SW480 (cell line): ENCODE measurements at places on chromosomes 2 and 18.
A peak's percentile ranks its signal among the peaks of the same experiment; 100 is the strongest.

DNA sequence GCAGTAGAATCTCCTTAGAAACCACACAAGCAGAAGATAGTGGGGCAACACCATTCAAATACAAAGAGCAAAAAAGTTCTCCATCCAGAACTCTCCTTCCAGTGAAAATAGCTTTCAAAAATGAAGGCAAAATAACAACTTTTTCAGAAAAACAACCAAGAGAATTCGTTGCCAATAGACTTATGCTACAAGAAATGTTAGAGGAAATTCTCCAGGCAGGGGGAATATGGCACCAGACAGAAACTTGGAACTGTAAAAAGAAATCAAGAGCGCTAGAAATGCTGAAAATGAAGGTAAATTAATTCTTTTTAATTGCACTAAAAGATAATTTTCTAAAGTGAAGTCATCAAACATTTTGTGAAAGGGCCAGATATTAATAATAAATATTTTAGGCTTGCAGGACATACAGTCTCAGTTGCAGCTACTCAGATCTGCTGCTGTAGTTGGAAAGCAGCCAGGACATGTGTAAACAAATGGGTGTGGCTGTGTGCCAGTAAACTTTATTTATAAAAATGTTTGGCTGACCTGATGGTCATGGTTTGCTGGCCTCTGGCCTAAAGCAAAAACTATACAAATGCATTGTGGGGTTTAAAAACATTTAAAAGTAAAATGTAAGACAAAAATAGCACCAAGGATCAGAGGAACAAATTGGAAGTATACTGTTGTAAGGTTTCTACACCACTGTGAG, 73.7 kb upstream of the TGFA start:
- peak; percentile 59 for DNase-seq

DNA sequence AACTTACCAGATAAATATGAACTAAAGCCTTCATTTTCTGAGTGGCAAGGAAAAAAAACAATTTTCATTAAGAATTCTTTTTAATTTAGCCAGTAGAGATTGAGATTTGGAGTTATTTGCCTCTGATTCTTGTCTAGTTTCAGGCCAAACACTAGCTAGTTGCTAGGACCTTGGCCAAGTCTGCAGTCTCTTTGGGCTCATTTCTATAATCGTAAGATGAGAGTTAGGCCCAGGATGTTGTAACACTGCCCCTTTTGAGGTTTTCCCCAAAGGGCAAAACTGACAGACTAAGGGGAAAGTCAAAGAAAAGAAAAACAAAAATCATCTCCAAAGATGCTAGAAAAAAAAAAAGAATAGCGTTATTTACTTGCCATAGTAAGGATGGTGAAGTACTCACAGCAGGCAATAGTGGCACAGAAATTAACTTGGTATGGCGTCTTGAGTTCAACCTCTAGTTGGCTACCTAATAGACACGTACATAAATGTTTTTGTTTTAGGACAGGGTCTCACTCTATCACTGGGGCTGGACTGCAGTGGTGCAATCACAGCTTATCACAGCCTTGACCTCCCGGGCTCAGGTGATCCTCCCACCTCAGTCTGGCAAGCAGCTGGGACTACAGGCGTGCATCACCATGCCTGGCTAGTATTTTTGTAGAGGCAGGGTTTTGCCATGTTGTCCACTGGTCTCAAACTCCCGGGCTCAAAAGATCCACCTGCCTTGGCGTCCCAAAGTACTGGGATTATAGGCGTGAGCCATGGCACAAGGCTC, 23.0 kb upstream of the ADAM17 start:
- no peak for DNase-seq

- no peak for DNase-seq
Observed at GRCh38 chr2:62319070-62319469, 123.2 kb downstream of the B3GNT2 start.

DNA sequence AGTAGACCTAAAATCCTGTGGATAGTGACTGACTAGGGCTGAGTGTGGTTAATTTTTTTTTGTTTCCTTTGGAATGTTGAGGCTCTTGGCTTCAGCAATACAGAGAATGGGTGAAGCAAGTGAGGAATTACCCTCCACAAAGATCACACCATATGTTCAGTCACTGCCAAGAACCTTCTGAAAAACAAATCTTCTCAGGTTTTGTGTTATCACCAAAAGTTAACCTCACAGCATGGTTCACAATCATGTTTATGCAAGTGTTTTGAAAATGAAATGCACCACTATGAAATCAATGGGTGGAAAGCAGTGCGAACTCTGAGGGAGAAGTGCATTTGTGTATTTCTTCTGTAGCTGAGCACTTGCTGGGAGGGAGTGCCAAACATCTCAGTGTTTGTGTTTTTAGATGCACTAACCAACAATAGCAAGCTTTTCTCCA, 44.4 kb downstream of the SPATS2L start:
- DNase-seq: no peak

GRCh38 chr18:63143330-63143771, 176.2 kb downstream of the BCL2 start:
- no peak for DNase-seq

- DNase-seq: no peak
Observed at GRCh38 chr18:43869451-43870008, 592.2 kb upstream of the SYT4 start.

DNA sequence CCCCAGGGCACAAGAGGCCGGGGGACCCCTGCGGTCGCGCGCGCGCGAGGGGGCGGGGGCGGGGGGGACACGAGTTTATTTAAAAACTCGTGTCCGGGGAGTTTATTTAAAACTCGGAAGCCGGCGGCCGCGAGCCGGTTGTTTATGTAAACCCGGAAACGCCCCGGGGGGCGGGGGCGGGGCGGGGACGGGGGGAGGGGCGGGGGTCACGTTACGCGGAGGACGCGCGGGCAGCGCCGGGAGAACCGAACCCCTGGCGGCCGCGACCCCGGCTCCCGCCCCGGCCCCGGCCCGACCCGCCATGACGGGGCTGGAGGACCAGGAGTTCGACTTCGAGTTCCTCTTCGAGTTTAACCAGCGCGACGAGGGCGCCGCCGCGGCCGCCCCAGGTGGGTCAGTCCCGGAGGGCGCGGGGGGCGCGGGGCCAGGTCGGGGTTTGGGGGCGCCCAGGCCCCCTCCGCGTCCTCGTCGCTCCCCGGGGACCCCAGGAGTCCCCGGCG, 4.4 kb downstream of the NFATC1 start:
- no peak for DNase-seq

DNA sequence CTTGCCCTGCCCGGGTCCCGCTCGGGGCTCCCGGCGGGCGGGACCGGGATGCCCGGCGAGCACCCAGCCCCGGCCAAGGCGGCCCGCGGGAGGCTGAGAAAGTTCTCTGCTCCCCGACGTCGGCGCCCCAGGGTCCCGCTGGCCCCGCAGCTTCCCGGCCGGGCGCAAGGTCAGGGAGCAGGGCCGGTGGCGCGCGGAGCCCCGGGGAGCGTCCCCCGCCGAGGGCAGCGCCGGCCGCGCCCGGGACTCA, 331 bp downstream of the SERPINE2 start:
- DNase-seq: no peak

- DNase-seq: no peak
Observed at GRCh38 chr2:233079953-233080835, 20.1 kb downstream of the INPP5D start.

DNA sequence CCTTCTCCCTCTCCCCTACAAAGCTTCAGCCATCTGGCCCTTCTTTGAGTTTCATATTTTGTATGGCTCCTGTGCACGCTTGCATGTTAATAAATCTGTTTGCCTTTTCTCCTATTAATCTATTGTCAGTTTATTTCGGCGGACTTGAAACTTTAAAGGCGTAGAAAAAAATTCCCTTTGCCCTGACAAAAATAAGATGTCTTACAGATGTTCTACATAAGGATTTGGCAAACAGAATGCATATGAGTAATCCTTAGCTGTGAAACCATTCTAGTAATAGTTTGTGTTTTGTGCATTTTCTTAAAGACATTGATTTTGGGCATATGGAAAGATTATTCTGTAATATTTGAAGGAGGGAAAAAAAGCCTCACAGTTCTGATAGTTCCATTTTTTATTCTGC, 15.0 kb upstream of the BMPR2 start:
- no peak for DNase-seq

- no peak for DNase-seq
Observed at GRCh38 chr2:241977557-241978300, 108.2 kb downstream of the RTP5 start.

- DNase-seq: no peak
Observed at GRCh38 chr18:79911344-79912270, 39.8 kb downstream of the SLC66A2 start.

DNA sequence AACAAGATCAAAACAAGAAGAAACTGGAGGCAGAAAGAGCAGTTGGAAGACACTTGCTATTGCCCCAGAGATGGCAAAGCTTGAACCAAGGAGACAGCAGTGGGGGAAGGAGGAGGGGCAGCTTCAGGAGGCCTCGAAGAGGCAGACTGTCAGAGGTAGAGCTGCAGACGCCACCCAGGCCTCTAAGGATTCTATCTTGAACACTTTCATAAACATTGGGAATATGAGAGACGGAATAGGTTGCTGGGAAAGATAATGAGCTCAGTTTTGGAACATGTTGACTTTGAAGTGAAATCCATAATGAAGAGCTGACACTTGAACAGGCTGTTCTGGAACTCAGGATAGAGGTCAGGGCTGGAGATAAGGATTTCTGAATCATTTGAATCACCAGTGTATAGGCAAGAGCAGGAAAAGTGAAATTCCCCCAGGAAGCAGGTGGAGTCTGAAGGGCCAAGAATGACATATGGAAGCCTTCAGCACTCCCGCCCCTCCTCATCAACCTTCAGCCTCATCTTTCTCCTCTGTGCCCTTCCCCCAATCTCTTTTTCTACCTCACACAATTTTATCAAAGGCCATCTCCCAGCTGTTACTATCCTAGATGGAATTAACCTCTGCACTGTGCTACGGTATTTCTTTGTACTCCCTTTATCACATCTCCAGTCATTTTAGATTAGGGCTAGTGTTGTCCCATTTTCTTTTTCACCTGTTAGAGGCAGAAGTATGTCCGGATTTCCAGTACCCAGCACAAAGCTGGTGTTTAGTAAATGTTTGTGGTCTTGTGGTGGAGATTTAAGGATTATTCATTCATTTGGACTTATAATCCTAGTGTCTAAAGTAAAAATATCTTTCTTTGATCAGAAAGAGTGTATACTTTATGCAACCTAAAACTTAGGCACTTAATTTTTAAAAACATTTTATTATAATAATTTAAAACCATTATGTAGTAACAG, 47.5 kb upstream of the RTN4 start:
- no peak for DNase-seq

GRCh38 chr2:15894481-15895144, 45.7 kb upstream of the MYCN start:
- DNase-seq: no peak

- DNase-seq: no peak
Observed at GRCh38 chr18:8771930-8772329, 66.6 kb downstream of the MTCL1 start.

DNA sequence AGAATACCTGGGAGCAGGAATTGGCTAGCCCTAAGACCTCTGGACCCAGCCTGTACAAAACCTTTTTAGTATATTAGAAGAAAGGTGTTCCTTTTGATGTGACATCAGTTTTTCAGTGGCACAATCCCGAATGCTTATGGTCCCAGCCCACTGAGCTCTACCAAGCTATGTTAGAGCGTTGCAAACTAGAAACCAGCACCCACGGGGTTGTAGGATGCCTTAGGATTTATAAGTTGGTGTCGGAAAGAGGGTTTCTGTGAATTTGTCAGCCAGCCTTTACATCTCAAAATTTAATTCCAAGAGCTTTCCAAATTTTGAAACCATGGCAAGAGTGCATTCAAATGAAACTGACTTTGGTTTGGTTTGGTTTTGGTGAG, 499 bp upstream of the LMAN1 start:
- DNase-seq: no peak

GRCh38 chr18:24553571-24554285, 93.3 kb downstream of the HRH4 start:
- no peak for DNase-seq

DNA sequence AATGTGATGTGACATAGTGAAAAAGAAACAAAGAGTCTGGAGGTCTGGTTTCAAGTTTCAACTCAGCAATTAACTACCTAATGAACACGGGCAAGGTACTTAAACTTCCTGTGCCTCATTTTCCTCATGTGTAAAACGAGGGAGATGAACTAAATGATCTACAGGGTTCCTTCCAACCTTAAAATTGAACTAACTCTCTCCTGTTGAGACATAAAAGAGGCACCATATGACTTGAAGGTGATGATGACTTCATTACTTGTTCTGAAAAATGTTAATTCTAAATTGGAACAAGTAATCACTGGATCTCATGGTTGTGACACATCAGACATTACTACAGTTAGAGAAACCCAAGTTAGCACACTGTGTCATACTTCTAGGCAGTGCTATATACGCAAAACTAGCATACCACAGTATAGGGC, 8.9 kb upstream of the REL start:
- no peak for DNase-seq

- DNase-seq: no peak
Observed at GRCh38 chr2:229514273-229514895, 200.0 kb downstream of the DNER start.

- no peak for DNase-seq
Observed at GRCh38 chr18:72555101-72555500, 11.0 kb upstream of the CBLN2 start.

DNA sequence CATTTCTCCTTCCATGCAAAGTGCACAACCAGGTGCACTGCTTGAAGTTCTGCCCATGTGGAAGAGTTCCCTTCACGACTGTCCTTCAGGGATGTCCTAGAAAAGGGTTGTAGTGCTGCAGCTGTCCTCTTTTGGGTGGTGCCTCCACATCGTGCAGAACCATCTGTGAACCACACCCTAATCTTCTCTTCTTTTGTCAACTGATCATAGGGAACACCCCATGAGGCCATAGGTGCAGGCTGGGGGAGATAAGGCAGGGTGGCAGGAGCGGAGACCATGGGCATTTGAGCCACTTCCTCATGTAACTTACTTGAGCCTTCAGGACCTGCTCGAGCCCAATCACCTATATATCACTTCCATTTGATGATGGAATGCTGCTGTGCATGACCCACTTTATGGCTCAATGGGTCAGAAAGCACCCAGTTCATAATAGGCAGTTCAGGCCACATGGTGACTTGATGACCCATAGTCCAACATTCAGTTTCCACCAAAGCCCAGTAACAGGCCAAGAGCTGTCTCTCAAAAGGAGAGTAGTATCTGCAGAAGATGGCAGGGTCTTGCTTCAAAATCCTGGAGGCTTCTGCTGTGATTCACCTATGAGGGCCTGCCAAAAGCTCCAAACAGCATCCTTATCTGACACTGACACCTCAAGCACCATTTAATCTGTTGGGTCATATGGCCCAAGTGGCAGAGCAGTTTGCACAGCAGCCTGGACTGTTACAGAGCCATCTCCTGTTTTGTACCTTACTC, 84.7 kb upstream of the CYRIA start:
- no peak for DNase-seq
